ENCODE measurements at places on chromosomes 3 and 15.

- DNase-seq, result no peak
Observed at GRCh38 chr15:39364721-39365120, 216.2 kb upstream of the THBS1 start.

GRCh38 chr15:57697588-57697987 lies 8.9 kb upstream of the POLR2M start:
- DNase-seq, result no peak

DNA sequence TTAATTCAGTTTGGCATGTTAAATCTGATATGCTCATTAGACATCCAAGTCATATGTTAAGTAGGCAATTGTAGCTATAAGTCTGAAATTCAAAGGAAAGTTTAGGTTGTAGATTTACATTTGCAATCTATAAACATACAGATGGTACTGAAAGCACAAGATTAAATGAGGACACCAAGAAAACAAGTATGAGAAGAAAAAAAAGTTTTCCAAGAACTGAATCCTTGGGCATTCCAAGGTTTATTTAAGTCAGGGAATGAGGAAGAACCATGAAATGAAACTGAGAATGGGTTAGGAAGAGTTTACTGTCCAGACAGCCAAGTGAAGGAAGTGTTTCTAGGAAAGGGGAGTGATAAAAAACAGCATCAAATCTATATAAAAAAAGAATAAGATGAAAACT lies 756.1 kb upstream of the DPPA4 start:
- DNase-seq, result no peak

GRCh38 chr3:87614998-87615397 lies 338.6 kb upstream of the POU1F1 start:
- DNase-seq, result no peak
